ENCODE measurements at places on chromosomes 6 and 20.

DNA sequence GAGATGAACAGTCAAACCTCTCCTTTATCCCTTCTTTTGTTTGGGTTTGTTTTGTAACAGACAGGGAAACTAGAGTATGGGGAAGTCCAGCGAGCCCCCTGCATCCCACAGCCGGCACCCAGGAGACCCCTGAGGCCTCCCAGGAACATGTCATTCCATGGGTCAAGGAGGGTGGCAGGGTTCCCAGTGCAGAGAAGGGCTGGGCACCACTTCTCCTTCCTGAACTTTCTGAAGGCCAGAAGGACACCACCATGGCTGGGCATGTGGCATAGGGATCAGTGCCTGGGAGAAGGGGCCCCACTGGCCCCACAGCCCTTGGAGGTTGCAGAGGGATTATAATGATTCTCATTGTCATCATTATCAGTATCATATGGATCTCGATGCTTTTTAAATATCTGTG lies 13.9 kb upstream of the CST7 start:
- ATAC-seq: no peak

DNA sequence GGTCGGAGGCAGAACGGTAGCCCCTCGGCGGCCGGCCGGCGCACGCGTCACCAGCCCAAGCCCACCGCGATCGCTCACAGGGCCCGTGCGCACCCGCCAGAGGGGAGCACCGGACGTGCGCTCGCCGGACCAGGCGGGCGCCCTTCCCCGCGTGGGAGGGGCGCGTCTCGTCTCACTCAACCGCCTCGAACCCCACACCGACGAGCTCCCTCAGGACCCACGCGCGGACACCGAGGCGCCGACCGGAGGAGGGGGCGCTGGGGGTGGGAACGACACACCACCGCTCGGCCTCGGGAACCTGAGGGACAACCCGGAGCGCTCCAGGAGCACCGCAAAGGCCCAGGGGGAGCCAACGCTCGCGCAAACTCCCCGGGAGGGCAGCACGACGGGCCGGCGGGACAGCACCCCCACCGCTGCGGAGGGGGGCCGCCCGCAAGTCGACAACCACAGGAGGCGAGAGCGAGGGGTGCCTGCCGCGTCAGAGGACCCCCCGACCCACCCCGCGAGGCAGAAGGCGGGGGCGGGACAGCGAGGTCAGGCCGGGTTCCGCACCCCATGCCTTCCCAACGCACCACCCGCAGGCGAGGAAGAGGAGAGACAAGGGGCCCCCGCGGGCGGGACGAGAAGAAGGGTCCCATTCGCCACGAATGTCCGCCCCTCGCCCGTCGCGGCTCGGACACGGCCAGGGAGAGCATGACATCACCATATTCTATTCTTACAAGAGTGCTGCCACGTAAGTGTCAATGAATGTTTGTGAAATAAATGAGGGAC lies 512.7 kb upstream of the ZNF337 start:
- no peak for ATAC-seq

DNA sequence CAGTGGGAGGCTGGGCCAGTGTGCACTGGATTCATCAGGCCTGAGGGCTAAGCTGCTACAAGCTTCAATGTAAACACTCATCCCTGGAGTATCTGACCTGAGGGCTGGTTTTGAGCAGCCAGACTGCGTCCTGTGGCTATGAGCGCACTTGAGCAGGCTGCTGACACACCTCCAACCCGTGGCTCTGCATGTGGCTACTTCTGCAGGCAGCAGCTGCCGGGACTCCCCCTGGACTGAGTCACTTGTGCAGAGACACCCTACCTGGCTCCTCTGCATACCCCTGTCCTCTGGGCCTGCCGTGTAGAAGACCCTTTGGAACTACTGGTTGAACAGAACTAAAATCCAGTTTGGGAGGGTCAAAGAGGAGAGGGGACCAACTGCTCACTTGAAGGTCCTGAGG lies 172.0 kb downstream of the SCP2D1 start:
- no peak for ATAC-seq

DNA sequence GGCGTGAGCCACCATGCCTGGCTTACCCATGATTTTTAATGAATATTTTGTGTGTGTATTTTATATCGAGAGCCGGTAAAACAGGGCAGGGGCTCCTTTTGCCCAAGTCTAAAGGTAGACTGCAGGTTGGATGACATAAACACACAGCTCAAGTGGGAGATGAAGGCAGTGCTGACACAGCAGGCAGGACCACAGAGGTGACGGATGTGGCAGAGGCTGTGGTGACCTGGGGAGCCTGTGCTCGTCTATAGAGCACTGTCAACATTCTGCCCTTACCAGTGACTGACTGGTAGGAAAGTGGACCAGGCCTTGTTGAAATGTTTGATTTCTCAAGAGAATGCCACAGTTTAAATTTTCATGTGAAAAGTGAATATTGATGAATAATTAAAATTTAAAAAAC lies 137.5 kb downstream of the ZFP64 start:
- ATAC-seq: no peak

- no peak for ATAC-seq
Measured at GRCh38 chr20:18545566-18545965, 21.7 kb upstream of the SMIM26 start.

DNA sequence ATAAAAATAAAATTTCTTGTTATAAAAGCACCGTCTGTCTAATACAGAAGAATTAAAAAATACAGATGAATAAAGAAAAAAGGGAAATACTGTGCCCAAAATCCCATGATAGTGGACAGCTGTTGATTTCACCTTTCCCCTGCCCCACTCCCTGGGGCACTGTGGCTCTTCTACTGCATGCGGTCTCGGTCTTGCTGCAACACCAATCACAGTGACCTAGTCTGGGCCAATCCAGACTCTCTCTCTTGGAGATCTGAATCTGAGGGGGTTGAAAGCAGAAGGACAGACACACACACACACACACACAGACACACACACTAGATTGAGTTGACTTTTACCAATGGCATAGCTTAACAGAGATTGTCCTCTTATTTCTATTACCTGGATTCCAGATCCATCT lies 70.5 kb upstream of the FYN start:
- ATAC-seq: no peak

GRCh38 chr6:36967301-36967700 lies 12.8 kb downstream of the PI16 start:
- ATAC-seq: no peak

- ATAC-seq: no peak
Measured at GRCh38 chr20:41179961-41180360, 42.6 kb downstream of the PLCG1 start.
